ENCODE measurements at places on chromosomes 11 and 22.

GRCh38 chr22:50628543-50629134 lies 687 bp upstream of the ARSA start:
- no peak for DNase-seq

DNA sequence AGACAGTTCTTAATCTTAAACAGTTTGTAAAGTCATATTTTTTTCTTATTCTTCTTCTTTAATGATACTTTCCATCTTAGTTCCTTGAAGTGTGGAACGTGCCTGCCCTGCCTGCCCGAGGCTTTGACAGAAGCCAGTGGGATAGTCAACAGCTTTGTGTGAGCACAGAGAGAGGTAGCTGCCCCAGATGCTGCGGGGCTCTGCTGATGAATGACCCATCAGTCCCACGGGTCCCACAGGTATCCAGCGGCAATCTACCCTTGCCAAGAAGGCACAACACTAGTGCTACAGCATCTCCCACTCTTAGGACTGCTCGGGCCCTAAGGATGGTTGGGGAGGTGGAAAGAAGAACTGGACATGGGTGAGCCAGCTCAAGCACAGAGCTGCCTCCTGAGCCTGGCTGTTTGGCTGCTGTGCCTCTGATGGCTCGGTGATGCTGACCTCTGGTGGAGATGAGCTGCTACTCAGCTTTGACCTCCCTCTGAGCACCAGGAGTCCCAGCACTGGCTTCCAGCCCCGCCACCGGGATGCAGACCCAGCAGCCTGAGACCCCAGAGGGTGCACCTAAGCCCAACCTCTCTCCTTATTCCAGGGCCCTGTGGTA lies 11.8 kb upstream of the APLNR start:
- peak; percentile 77 for DNase-seq

- peak; percentile 66 for DNase-seq
These were observed 25.6 kb upstream of the TH start for GRCh38 chr11:2196970-2197770.

- DNase-seq, result no peak
These were observed 92.8 kb upstream of the FIBIN start for GRCh38 chr11:26901162-26901561.

GRCh38 chr22:44145544-44145943 lies 35.2 kb upstream of the PARVG start:
- no peak for DNase-seq

DNA sequence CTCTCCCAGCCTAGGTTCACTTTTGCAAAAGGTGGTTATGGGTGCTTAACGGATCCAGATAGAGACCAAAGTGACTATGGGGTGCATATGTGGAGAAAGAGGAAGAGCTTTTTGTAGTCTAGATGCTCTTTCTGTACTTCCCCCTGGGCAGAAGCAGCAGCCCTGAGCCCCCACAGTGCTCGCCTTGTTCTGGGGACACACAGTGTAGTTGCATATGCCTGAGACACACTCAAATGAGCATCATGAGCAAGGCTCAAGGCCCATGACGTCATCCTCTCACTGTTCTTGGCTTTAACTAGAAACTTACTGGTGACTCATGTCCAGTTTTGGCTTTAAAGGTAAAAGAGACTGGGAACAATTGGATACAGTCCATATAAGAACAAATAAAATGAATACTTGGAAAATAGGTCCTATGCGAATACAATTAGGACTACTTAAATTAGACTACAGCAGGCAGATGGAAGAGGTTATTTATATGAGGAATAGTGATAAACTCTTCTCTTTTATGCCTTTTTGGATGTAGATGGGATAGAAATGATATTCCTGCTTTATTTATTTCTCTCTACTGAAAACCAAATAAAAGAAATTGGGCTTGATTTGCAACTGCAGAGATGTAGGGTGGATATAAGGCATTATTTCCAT lies 20.1 kb upstream of the PEX26 start:
- no peak for DNase-seq

DNA sequence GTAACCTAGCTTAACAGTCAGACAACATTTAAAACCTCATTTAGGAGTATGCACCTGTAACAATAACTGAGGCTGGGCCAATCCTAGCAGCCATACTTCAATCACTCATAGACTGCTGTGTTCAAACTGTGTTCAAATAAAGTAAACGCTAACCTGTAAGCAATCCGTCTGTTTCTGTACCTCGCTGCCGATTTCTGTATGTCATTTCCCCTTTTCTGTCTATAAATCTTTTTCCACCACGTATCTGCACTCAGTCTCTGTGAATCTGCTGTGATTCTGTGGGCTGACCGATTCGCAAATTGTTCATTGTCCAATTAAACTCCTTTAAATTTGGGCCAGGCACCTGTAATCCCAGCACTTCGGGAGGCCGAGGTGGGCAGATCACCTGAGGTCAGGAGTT lies 12.3 kb downstream of the APOBEC3H start:
- DNase-seq, result no peak

DNA sequence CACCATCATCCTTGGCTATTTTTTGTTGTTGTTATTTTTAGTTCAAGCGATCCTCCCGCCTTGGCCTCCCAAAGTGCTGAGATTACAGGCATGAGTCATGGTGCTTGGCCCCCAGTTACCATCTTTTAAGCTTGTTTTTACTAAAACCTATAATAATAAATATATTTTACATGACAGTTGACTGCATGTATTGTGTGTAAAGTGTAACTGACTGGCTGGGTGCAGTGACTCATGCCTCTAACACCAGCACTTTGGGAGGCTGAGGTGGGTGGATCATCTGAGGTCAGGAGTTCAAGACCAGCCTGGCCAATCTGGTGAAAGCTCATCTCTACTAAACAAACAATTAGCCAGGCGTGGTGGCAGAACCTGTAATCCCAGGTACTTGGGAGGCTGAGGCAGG lies 386.2 kb downstream of the TENM4 start:
- DNase-seq, result no peak

- DNase-seq, result no peak
These were observed 38.9 kb upstream of the CSNK2A3 start for GRCh38 chr11:11391796-11392463.

GRCh38 chr11:61880031-61880430 lies 11.3 kb downstream of the FADS3 start:
- no peak for DNase-seq

DNA sequence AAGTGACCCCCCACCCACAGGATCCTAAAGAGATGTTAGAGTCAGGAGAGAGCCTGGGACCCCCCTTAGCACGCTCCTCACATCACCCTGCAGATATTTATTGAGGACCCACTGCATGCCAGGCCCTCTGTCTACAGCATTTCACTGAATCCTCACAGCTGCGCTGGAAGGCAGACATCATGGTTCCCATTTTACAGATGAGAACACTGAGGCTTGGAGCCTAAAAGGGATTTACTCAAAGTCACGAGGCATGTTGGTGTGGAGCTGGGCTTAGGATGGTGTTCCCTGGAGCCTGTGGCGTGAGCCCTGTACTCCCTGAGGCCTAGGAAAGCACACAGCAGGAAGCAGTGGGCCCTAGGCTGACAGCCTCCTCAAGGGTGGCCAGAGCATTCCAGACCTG lies 39.2 kb upstream of the LRRC32 start:
- no peak for DNase-seq

GRCh38 chr11:13944016-13944415 lies 18.5 kb upstream of the SPON1 start:
- DNase-seq, result no peak
